Epithelial cell of proximal tubule (primary cell): ENCODE measurements at places on chromosomes 16 and 17.

DNA sequence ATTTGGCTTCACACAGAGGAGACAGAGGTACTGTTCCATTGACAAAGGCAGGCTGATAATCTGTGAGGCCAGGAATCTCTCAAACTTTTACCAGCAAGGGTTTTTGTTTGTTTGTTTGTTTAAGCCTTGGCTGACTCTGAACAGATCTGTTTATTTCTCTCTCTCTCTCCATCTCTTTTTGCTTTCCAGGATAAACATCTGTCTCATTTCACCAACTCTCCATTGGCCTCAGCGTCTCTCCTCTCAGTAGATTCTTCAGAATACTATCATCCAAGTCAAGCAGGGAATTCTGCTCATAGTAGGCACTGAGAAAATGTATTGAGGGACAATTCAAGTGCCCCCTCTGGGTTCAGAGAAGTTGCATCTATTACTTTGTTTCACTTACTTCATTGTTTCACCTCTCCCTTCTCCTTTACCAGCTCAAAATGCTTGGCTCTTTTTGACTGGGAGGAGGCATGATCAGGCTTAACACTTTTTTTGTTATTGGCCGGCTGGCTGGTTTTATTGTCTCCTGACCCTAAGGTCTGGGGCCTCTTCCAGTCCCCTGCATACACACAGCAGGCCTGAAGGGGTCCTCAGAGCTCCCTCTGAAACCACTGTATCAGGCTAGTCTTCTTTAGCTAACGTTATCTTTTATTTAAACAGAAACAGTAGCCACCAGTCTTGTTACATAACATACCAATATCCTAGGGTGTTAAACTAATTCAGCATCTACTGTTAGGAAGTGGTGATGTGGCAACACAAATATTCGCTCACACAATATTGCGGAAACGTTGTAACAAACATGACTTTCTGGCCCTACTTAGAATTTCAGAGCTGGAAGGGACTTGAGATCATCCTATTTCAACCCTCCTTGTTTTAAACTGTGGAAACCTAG is 2.0 kb upstream of the YPEL2 start:
- DNase-seq, result peak; percentile 53

DNA sequence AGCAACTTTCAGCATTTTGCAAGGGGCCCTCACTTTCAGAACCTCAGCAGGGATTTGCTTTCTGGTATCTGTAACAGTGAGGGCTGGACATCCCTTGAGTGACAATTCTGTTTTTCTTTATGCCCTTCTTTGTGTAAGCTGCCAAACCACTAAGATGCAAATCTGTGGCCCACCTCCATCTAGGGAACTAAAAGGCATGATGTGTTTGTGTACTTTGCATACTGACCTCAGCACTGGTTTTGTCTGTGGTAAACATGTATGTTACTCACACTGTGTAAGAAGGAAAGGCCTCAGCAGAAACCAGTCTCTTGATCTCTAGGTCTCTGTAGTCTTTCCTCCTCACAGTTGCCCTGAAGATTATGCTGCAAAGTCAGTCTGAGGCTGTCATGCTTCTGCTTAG is 396.6 kb upstream of the DYNLRB2 start:
- no peak for DNase-seq

- DNase-seq, result no peak
Observed at GRCh38 chr16:30830072-30830417, 43.0 kb upstream of the ZNF629 start.

DNA sequence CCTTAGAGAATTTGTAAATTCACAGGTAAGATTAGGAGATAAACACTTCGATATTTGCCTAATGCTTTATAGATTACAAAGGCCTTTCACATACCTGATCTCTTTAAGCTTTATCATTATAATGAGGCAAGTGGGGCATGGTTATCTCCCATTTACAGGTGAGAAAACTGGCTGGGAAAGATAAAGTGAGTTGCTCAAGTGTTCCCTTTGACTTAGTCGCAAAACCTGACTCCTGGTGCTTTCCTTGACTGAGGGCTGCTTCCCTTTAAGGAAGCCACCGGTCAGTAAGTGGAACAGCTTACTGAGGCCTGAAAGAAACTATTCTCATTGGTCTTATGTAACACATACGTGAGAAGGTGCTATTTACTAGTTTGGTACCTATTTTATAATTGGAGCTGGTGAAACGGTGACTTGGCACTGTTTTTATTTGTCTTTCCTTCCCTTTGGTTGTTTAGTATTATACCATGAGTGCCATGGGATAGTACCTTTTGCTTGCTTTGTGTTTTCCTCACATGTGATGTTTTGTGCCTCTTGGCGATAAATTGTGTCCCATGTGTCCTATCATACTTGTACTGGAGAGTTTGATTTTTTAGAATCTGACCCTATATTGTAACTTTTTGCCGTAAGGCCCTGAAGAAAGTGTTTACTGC is 57.2 kb downstream of the NUP88 start:
- DNase-seq, result no peak

DNA sequence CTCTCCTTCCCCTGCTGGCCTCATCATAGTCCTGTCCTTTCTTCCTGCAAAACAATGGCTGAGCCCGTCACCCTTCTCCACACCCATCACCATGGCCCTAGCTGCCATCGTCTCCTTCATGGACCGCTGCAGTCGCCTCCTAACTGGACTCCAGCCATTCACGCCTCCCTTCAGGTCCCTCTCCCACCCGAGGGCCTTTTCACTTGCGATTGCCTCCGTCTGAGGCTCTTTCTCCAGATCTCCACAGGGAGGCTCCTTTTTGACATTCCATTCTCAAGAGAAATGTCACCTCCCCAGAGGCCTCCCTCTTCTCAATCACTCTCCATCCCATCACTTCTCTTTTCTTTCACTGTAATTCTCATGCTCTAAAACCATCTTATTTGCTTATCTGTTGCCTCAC is 23.5 kb downstream of the GSG1L start:
- no peak for DNase-seq

DNA sequence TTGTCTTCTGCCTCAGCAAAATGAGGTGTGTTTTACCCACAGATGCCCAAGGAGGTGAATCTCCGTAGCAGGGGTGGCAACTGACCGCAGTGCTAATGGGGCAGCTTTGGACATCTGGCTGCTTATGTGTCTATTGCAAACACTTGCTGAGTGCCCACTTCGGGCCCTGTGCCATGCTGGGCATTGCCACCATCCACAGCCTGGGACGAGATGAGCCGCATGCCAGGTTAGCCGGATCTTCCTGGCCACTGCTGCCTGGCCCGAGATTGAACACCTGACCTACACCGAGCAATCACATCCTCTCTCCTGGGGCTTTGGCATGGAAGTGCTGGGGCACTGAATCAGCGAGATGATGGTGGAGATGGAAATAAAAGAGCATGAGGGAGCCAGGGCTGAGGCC is 238.7 kb downstream of the GSG1L start:
- no peak for DNase-seq

DNA sequence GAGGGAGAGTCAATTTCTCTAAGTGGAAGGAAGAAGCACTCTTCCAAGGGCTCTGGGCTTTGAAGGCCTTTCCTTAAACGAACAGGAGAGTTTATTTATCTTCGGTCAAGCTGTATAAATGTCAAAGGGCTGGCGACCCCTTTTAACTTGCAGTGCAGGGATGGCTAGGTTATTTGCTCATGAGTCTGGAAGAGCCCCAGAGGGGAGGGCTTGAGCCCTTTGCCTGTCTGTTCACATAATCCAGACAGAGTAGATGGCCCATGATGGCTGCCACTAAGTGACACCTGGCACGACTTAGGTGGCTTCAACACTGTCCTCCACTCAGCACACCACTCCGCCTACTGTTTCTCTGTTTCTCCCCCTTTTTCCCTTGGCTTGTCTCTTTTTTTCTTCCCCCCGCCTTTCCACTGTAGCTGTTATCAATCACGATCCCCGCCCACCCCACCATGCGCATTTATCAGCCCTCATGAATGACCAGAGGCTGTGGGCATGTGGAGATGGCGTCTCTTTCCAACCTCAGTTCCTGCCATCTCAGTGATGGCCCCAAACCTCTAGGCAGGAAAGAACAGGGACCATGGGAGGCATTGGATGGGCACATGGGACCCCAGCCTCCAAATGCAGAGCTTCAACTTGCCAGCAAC is 408.7 kb upstream of the TNRC6C start:
- DNase-seq, result no peak

- DNase-seq, result no peak
Observed at GRCh38 chr16:66197668-66198278, 168.7 kb upstream of the CDH5 start.

DNA sequence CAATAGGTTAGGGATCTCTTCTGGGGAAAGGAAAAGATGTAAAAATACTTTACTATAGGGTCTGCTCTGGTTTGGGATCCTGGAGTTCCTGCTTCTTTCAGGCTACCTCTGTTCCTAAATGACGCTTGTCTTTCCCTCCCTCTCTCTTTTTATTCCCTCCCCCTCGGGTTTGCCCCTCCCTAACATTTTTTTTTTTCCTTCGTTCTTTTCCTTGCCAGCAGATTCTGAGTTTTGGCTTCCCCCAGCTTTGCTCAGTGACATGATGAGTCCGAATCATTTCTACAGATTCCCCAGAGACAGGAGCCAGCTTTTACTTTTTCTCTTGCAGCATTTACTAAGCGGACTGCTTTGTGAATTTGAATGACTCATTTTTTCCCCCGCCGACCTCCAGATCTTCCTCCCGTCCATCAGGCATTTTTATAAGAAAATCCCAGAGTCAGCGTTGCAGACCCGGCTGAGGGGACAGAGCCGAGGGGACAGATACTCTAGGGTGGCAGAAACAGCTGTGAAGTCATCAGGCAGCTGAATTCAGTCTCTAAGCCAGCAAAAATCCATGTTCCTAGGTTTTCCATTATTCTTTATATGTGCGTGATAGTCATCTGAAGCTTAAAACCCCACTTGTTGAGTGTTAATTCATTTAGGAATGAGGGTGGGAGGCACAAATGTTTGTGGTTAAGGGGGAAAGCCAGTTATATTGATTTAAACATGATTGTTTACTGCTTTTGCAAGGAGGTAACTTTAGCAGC is at the start of gene TMEM100:
TMEM100 (minus strand) TSS at position 123 of the 746 bp plus-strand sequence. CDS start 1,794 bp downstream, outside the sequence.
- DNase-seq, result no peak

- DNase-seq, result no peak
Observed at GRCh38 chr16:3579776-3580175, 2.6 kb upstream of the NLRC3 start.

- no peak for DNase-seq
Observed at GRCh38 chr17:76974721-76975120, 106.5 kb downstream of the MGAT5B start.

GRCh38 chr16:19644877-19645276 is 73.2 kb downstream of the KNOP1 start:
- no peak for DNase-seq

DNA sequence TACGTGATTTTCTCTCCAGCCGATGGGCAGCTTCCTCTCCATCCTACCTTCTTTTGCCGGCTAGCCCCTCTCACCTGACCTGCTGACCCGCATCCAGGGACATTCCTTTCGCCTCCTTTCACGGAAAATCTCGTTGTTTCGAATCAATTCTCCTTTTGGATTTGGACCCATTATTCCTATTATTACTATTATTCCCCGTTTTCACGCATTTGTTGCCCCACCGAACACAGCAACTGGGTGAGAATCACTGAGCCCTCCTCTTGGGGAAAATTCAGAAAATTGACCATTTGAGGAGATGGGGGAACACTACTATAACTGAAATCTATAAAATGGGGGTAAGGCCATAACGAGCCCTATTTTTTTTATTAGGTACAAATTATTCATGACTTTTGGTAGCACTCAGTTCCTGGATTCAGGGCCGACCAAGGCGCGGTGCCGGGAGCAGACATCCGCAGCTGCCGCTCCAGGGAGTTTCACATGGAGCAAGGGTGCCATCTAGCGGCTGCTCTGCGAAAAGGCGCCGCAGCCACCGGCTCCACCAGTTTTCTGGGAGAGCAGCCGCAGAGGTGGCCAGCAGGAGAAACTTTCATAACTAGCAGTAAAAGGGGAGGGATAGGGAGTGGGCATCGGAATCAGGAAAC is 3.3 kb upstream of the HOXB8 start:
- DNase-seq, result no peak

- no peak for DNase-seq
Observed at GRCh38 chr16:73432850-73433730, 385.2 kb upstream of the ZFHX3 start.

GRCh38 chr17:31808521-31809050 is 50.5 kb downstream of the COPRS start:
- no peak for DNase-seq

DNA sequence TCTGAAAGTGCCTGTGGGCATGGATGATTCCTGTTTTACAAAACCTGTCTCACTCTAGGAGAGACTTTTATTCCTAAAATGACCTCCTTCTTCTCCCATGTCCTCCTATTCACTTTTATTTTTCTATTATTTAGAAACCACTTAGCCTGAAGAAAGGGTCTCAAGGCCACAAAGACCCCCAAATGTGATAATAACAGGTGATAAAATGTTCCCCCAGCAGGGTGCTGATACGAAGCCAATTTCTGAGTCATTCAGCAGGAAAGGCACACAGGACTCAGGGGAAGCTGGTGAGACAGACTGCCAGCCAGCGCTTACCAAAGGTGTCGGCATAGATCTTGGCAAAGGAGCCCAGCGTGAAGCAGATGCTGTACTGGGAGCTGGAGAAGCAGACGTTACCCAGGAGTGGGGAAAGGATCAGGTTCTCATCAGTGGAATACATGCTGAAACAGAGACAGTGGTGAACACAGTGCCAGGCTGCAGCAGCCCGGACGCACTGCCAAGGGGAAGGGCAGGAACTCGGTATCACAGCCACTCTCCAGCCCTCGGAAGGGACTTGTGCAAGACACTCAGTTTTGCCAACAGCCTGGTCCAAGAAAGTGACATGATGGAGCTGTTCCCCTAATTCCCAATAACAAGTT is 24.6 kb downstream of the HIGD1B start:
- DNase-seq, result no peak

DNA sequence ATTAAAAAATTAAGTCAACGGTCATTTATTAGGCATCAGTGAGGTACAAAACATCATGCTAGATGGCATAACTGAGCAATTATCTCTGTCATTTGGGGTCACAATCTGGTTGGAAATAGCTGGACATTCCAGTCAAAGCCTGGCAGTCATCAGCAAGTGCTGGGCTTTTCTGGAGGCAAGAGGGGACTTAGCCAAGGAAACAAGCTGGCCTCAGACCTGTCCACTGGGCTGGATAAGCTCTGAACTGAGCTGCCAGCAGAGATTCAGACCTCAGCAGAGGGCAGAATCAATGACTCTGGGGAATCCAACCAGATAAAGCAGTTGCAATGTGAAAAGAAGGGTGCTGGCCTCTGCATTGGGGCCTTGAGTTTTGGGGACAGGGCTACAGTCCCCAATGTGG is 161.9 kb upstream of the NOL11 start:
- no peak for DNase-seq

GRCh38 chr17:77288115-77288619 is 147.4 kb downstream of the SEC14L1 start:
- DNase-seq, result no peak

- DNase-seq, result no peak
Observed at GRCh38 chr16:71428883-71429282, 13.0 kb downstream of the TLE7 start.

GRCh38 chr17:43845766-43846165 is 1.2 kb upstream of the CD300LG start:
- peak; percentile 23 for DNase-seq

DNA sequence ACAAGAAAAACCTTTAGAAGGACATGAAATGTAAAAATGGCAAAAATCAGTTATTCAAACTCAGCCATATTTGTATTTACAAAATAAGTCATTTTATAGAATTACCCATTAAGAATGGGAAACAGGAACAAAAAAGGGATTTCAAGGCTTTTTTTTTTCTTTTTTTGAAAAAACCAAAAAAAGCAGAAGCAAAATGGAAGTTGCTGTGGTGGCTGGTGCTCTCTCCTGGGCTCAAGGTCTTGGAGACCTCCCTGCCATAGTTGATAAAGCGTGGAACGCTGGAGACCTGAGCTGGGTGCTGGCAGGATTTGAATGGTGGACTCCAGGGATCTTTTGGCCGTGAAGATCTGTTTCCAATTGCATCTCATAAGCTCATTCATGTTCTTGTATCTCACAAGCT is 3.1 kb downstream of the PLCG2 start:
- DNase-seq, result no peak

GRCh38 chr17:66002063-66002585 is 189.8 kb downstream of the CEP112 start:
- no peak for DNase-seq
